Activated T-cell treated with anti-CD3 and anti-CD28 coated beads, Interleukin-2, amount 50 U/mL, for 24 hours (primary cell): ENCODE measurements at places on chromosomes 2 and 18.

DNA sequence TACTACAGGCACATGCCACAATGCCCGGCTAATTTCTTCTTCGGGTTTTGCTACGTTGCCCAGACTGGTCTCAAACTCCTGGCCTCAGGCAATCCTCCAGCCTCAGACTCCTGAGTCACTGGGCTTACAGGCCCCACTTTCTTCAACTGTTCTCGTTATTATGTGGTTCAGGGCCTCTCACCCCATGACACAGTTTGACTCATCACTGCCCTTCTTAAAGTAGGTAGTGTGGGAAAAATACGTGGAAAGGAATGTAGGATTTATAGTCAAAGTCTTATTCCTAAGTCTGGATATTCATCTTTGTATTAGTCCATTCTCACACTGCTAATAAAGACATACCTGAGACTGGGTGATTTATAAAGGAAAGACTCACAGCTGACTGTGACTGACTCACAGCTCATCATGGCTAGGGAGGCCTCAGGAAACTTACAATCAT, 19.4 kb downstream of the CENPA start:
- H3K4me1 ChIP-seq: peaks cover 12% of the 10 kb centered on the region
- H3K27ac ChIP-seq: no peak overlapping the region
- H3K36me3 ChIP-seq: no peaks in the 10 kb centered on the region

DNA sequence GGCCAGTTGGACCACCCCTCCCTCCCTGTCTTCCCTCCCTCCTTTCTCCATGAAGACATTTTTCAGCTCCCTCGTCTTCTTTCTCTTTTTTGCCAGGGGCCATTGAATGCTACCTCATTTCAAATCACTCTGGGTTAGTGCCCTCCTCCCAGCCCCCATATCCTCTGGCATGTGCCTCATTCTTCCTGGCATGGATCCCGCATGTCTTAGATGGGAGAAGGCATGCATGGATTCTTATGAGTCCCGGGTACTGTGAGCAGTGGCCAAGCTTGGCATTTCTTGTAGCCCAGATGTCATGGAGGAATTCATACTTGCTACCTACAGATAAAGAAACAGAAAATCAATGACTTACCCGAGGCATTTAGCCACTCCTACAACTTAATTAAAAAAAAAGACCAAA, 9.0 kb upstream of the HAAO start:
- H3K4me1 ChIP-seq: peaks cover 23% of the 10 kb centered on the region
- H3K4me3 ChIP-seq: no peak overlapping the region
- DNase-seq: no peak
- no peak overlapping the region for H3K27ac ChIP-seq

DNA sequence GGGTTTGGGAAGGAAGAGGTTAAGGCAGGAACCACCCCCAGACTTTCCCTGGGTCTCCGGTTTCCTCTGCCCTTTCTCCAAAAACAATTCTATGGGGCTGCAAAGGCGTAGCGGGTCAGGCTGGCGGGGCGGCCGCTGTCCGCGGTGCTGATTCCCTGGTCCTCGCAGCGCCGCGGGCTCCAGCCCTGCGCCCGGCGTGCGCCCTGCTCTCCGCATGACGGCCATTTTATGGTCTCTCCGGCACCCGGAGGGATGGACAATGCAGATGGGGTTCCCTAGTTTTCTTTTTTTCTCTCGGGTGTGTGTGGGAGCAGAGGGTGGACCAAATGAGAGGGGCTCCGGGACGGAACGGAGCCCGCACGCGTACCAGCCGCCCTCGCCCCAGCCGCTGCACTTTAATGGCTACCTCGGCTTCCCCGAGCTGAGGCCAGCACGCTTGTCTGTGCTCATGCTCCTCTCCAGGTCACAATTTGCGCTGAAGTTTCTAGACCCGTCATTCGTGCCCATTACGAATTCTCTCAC, 1.6 kb downstream of the ST8SIA3 start:
- no peak overlapping the region for H3K4me3 ChIP-seq
- DNase-seq: peak; percentile 37
- H3K27ac ChIP-seq: no peak overlapping the region
- H3K27me3 ChIP-seq: peaks cover 74% of the 10 kb centered on the region
- H3K36me3 ChIP-seq: no peaks in the 10 kb centered on the region

DNA sequence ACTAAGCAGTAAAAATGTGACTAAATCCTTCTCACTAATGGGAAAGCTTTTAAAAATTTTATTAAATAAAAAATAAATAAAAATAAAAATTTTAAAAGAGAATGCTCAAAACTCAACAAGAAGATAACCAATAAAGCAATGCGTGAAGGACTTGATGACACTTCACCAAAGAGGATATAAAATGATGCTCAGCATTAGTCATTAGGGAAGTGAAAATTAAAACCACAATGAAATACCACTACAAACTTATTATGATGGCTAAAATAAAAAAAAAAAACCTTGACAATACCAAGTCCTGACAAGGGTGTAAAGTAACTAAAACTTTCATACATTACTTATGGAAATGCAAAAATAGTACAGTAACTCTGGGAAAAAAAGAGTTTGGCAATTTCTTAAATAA, 3.3 kb upstream of the WDR75 start:
- peaks cover 21% of the 10 kb centered on the region for H3K4me1 ChIP-seq
- no peak for DNase-seq
- no peak overlapping the region for H3K4me3 ChIP-seq
- no peaks in the 10 kb centered on the region for H3K27me3 ChIP-seq
- H3K36me3 ChIP-seq: peaks cover 16% of the 10 kb centered on the region

- H3K4me3 ChIP-seq: no peak overlapping the region
- no peaks in the 10 kb centered on the region for H3K36me3 ChIP-seq
- H3K4me1 ChIP-seq: peaks cover 6% of the 10 kb centered on the region
- H3K27me3 ChIP-seq: no peaks in the 10 kb centered on the region
These were observed 13.0 kb downstream of the PTMA start for GRCh38 chr2:231720987-231721966.

GRCh38 chr2:236618370-236618769, 48.7 kb downstream of the ACKR3 start:
- peaks cover 6% of the 10 kb centered on the region for H3K27me3 ChIP-seq
- peaks cover 6% of the 10 kb centered on the region for H3K4me1 ChIP-seq
- no peak for DNase-seq
- H3K36me3 ChIP-seq: no peaks in the 10 kb centered on the region
- H3K4me3 ChIP-seq: no peak overlapping the region
- H3K27ac ChIP-seq: no peak overlapping the region

GRCh38 chr2:207255565-207256470, 90.1 kb upstream of the KLF7 start:
- no peak overlapping the region for H3K27ac ChIP-seq
- no peak overlapping the region for H3K4me3 ChIP-seq
- DNase-seq: no peak
- H3K36me3 ChIP-seq: no peaks in the 10 kb centered on the region
- H3K4me1 ChIP-seq: peaks cover 24% of the 10 kb centered on the region

DNA sequence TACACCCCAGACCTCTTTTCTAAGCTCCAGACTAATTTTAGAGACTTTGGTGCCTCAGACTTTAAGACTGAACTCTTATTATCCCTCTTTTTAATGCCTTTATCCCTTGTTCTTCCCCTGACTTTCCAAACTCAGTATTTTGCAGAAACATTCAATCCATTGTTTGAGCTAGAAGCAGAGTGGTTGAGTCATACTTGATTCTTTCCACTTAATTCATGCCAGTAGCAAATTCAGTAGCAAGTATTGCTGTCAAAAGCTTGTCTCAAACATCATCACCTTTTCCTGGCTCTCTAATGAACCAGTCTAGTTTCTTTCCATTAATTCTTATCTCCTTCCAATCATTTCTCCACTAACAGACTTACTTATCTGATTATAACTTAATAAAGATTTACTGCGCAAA, 699.7 kb upstream of the ZNF804A start:
- DNase-seq: no peak
- no peaks in the 10 kb centered on the region for H3K4me1 ChIP-seq
- no peak overlapping the region for H3K4me3 ChIP-seq
- H3K27me3 ChIP-seq: no peaks in the 10 kb centered on the region
- no peak overlapping the region for H3K27ac ChIP-seq

DNA sequence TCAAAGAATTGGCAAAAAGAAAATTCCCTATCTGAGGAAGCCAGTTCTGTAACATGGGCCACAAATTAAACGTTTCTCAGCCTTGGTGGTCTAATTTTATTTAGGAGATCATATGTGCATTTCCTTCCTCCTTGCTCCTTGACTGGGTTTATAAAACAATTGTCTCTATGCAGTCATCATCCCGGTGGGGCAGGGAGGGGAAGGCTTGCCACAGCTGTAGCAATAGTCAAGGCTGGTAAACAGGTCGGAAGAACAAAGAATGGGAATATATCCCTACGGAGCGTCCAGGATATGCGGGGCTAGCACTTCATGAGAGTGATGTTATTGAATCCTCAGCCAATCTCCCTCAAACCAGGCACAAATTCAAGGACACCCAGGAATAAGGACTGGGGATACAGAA, 143.8 kb downstream of the RNF152 start:
- no peak for DNase-seq
- H3K36me3 ChIP-seq: no peaks in the 10 kb centered on the region
- H3K4me3 ChIP-seq: no peak overlapping the region
- H3K27ac ChIP-seq: no peak overlapping the region
- peaks cover 10% of the 10 kb centered on the region for H3K27me3 ChIP-seq
- H3K4me1 ChIP-seq: no peaks in the 10 kb centered on the region

DNA sequence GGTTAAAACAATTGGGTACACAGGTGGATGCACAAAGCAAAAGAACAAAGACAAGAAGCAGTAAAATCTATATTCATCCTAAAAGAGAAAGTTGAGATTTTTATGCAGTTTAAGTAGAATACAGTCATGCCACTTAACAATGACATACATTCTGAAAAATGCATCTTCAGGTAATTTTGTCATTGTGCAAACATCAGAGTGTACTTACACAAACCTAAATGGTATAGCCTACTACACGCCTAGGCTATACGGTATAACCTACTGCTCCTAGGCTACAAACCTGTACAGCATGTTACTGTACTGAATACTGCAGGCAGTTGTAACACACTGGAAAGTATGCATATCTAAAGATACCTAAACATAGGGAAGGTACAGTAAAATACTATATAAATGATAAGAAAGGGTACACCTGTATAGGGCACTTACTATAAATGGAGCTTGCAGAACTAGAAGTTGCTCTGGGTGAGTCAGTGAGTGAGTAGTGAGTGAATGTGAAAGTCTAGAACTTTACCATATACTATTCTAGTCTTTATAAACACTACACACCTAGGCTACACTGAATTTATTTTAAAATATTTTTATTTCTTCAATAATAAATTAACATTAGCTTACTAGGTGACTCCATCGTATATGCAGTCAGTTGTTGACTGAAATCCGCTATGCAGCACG, 132.9 kb downstream of the BARD1 start:
- no peaks in the 10 kb centered on the region for H3K36me3 ChIP-seq
- no peak overlapping the region for H3K4me3 ChIP-seq
- DNase-seq: no peak
- no peaks in the 10 kb centered on the region for H3K4me1 ChIP-seq
- H3K27ac ChIP-seq: no peak overlapping the region
- no peaks in the 10 kb centered on the region for H3K27me3 ChIP-seq

DNA sequence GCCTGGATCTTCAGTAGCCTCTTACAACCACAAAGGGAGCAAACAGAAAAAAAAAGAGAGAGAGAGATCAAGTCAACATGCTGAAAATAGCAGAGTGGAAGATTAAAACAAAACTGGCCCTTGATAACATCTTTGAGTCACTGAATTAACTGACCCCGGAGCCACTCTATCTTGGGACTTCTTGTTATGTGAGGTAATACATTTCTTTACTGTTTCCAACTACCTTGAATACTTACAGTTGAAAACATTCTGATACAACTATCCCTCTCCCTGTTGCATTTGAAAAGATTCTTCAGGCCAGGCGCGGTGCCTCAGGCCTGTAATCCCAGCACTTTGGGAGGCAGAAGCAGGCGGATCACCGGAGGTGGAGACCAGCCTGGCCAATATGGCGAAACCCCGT, 208.1 kb downstream of the MEMO1 start:
- H3K36me3 ChIP-seq: no peaks in the 10 kb centered on the region
- peaks cover 8% of the 10 kb centered on the region for H3K27me3 ChIP-seq
- H3K27ac ChIP-seq: no peak overlapping the region
- no peak overlapping the region for H3K4me3 ChIP-seq
- no peak for DNase-seq
- H3K4me1 ChIP-seq: peaks cover 6% of the 10 kb centered on the region

GRCh38 chr2:232120911-232121310, 159.4 kb downstream of the DIS3L2 start:
- no peak for DNase-seq
- no peak overlapping the region for H3K4me3 ChIP-seq
- peaks cover 11% of the 10 kb centered on the region for H3K4me1 ChIP-seq
- H3K27ac ChIP-seq: no peak overlapping the region
- no peaks in the 10 kb centered on the region for H3K27me3 ChIP-seq

GRCh38 chr2:53028746-53029423, 738.7 kb upstream of the CHAC2 start:
- DNase-seq: no peak
- no peak overlapping the region for H3K27ac ChIP-seq
- H3K27me3 ChIP-seq: no peaks in the 10 kb centered on the region
- H3K4me1 ChIP-seq: no peaks in the 10 kb centered on the region

- no peak for DNase-seq
- no peaks in the 10 kb centered on the region for H3K4me1 ChIP-seq
- H3K27me3 ChIP-seq: no peaks in the 10 kb centered on the region
- H3K4me3 ChIP-seq: no peak overlapping the region
- H3K27ac ChIP-seq: no peak overlapping the region
These were observed 31.7 kb upstream of the CYBRD1 start for GRCh38 chr2:171490577-171490976.

DNA sequence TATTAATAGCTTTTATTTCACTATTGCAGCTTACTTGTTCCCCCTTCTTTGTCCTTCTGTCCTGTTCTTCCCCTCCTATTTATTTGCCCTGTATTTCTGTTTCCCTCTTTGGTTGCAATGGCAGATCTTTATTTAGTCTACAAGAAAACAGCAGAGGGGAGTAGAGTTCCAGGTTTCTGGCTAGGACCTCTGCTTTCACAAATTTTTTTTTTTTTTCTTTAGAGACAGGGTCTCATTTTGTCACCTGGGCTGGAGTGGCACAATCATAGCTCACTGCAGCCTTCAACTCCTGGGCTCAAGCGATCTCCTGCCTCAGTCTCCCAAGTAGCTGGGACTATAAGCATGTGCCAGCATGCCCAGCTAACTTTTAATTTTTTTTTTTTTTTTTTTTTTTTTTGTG, 188.1 kb upstream of the SPRED2 start:
- peaks cover 3% of the 10 kb centered on the region for H3K4me1 ChIP-seq
- no peak overlapping the region for H3K27ac ChIP-seq
- DNase-seq: no peak
- peaks cover 37% of the 10 kb centered on the region for H3K27me3 ChIP-seq
- H3K4me3 ChIP-seq: no peak overlapping the region

GRCh38 chr2:70936979-70937811, 1.5 kb downstream of the ATP6V1B1 start:
- peaks cover 18% of the 10 kb centered on the region for H3K27me3 ChIP-seq
- no peaks in the 10 kb centered on the region for H3K36me3 ChIP-seq
- H3K27ac ChIP-seq: no peak overlapping the region
- DNase-seq: no peak

- DNase-seq: no peak
- H3K27ac ChIP-seq: peak overlapping the region; percentile 76
- H3K36me3 ChIP-seq: peaks cover 84% of the 10 kb centered on the region
- peaks cover 74% of the 10 kb centered on the region for H3K4me1 ChIP-seq
- no peaks in the 10 kb centered on the region for H3K27me3 ChIP-seq
These were observed 6.3 kb downstream of the MEX3C start for GRCh38 chr18:51191128-51191717.
